ENCODE measurements at places on chromosomes 6 and 20.

DNA sequence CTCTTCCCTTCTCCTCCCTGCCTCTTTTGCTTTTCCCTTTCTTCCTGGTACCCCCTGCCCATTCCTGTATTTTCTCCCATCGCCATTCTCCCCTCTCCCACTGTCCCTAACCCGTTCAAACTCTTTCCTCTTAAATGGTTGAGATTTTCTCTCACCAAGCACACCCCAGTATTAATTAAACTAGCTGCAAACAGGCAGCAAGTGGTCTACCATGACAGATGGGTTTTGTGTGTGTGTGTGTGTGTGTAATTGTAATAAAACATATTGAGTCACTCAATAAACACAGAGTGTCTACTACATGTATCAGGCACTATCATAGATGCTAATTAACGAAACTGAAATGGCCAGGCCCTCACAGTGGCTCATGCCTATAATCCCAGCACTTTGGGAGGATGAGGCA is 6.7 kb downstream of the RAET1E start:
- DNase-seq: no peak

GRCh38 chr6:54307439-54307910 is 766 bp upstream of the TINAG start:
- DNase-seq: no peak

GRCh38 chr6:84897988-84898594 is 133.7 kb upstream of the TBX18 start:
- no peak for DNase-seq

GRCh38 chr6:24089736-24090135 is 36.3 kb upstream of the NRSN1 start:
- DNase-seq: no peak

DNA sequence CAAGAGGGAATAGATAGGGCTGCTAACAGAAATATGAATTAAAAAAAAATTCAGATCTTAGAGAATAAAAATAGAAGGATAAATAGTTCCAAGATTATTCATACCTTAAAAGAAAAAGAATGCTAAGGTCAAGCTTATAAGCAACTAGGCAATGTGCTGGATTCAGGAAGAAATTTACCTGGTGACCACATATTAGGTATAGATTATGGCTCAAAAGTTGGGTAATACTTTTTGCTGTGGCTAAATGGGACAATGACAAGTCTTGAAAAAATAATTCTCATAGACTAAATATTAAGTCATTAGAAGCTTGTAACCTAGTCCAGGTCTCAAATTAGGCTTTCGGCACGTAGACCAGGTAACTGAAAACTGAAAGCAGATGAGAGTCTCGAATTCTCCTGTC is 17.2 kb downstream of the MAP3K5 start:
- DNase-seq: no peak

- no peak for DNase-seq
These were observed 31.1 kb upstream of the DLGAP4 start for GRCh38 chr20:36275011-36275410.

DNA sequence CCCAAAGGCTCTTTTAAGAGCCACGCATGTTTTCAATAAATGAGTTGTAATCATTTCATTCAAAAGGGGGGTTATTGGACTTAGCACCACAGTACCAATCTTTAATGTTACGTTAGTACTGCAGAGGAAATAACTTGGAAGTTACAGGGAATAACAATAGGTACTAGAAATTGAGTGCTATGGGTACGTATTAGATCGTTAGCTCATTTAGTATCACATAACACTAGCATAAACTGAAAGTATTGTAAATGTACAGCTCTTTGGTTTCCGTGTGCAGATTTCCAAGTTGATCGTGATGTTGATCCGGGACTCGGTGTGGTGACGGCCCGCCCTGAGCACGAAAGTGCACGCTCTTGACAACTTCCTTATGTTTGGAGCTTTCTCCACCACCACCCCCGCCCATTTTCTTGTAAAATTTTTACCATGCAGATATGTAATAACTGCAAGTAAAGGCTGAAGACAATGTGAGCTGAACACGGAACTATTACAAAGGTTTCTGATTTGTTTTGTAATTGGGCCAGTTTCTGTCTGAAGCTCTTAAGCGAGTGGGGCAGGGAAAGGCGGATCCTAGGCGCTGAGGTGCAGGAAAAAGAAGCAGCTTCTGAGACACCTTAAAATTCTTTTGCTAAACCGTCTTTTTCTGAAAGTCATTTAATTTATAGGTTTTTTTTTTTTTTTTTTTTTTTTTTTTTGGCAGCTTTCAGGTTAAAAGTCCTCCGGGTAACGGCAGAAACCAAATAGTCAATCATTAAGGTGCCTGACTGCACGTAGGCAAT is 71.5 kb downstream of the HFE start:
- peak; percentile 78 for DNase-seq

DNA sequence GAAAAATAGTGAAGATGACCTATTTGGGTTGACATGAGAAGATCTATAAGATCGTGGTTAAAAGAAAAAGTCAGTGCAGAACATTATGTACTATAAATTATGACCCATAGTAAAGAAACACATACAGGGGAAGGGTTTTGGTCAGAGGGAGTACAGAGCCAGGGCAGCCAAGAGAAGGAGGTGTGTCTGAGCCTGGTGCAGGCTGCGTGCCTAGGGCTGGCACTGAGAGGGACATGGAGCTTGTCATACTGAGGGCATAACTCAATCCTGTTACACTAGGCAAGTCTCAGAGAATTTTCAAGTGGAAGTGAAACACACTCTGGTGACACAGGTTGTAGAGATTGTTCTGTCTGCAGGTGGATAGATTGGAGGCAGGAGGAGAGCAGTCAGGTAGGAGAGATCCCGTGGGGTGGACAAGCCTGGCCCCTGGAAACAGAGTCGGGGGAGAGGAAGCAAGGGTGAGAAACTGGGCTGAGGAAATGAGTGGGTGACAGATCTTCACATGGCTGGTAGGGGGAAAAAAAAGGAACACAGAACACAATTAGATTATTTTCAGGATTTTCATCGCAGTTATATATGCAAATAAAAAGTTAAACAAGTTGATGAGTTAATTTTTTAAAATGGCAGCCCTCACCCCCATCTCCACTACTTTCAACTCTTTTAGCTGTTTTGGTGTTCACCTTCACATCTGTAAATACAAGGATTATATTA is 18.5 kb upstream of the RNF39 start:
- DNase-seq: no peak

GRCh38 chr6:165745492-165745891 is 82.5 kb upstream of the PDE10A start:
- no peak for DNase-seq

DNA sequence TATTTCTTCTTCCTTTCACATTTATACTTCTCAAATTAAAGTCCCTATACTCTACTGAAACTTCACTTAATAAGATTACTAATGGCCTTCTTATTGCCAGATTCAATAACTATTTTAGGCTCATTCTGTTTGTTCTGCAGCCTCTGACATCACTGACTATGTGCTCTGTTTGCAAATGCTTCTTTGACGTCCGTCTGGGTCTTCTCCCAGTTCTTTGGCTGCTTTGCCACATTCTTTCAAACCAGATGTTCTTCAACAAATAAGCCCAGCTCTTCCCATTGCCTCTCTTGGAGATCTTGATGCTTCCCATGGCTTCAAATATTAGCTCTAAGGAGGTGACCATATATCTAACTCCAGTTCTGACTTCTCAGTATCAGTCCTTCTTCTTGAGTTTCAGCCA is 117.4 kb downstream of the BTBD9 start:
- no peak for DNase-seq

- DNase-seq: no peak
These were observed 467.4 kb upstream of the PLCB4 start for GRCh38 chr20:8601542-8601912.

DNA sequence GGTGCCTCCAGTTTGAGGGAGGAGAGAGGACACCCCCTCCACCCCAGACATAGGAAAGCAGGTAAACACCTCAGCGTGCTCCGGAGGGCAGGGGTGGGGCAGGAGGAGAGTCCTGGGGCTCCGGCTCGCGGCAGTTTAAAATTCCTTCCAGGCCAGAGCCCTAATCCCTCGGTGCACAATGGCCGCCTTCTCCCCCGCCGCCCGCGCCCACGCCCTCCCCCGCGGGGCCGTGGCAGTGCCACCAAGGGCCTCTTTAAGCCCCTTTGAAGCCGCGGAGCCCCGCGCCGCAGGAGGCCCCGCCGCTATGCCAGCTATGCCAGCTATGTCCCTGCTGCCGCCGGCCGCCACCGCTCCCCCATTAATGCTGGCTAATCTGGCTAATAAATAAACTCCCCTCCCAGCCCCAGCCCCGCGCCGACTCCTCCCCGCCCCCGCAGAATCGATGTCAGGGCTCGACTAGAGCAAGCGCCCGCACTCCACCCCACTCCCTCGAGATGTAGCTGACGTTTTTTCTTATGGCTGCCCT is 125.1 kb downstream of the MRPL14 start:
- no peak for DNase-seq

- DNase-seq: peak; percentile 67
These were observed 565.2 kb upstream of the MARCKS start for GRCh38 chr6:113291751-113292445.

- DNase-seq: no peak
These were observed 436.7 kb downstream of the MEI4 start for GRCh38 chr6:78089531-78089930.

- DNase-seq: no peak
These were observed 528.9 kb downstream of the EPM2A start for GRCh38 chr6:145206247-145206907.

GRCh38 chr6:125041740-125042459 is 79.7 kb downstream of the RNF217 start:
- DNase-seq: no peak

GRCh38 chr6:161684731-161685475 is 411.0 kb upstream of the AGPAT4 start:
- no peak for DNase-seq

DNA sequence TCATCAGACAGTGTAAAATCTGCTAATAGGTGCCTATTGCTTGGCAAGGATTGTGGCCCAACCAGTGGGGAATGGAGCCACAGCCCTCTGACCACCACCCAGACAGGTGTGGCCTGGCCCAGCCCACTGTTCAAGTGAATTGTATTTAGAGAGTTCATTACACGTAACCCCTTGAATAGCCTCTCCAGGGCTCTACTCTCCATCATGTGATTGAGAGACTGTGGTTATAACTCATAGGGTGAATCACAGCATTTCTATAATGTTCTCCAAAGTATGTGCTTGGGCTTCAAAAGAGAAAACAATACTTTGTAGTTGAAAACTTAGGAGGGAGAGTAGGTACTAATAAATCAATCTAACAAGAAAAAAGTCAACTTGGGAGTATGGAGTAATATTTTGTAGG is 38.4 kb downstream of the ALDH8A1 start:
- DNase-seq: no peak

DNA sequence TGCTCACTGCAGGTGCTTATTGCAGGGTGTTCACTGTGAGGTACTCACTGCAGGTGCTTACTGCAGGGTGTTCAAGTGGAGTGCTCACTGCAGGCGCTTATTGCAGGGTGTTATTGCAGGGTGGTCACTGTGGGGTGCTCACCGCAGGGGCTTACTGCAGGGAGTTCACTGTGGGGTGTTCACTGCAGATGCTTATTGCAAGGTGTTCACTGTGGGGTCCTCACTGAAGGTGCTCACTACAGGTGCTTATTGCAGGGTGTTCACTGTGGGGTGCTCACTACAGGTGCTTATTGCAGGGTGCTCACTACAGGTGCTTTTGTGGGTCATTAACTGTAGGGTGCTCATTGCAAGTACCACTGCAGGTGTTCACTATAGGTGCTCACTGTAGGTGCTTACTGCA is 20.2 kb downstream of the APMAP start:
- DNase-seq: peak; percentile 27

- no peak for DNase-seq
These were observed 85.9 kb upstream of the PRND start for GRCh38 chr20:4635781-4636180.

DNA sequence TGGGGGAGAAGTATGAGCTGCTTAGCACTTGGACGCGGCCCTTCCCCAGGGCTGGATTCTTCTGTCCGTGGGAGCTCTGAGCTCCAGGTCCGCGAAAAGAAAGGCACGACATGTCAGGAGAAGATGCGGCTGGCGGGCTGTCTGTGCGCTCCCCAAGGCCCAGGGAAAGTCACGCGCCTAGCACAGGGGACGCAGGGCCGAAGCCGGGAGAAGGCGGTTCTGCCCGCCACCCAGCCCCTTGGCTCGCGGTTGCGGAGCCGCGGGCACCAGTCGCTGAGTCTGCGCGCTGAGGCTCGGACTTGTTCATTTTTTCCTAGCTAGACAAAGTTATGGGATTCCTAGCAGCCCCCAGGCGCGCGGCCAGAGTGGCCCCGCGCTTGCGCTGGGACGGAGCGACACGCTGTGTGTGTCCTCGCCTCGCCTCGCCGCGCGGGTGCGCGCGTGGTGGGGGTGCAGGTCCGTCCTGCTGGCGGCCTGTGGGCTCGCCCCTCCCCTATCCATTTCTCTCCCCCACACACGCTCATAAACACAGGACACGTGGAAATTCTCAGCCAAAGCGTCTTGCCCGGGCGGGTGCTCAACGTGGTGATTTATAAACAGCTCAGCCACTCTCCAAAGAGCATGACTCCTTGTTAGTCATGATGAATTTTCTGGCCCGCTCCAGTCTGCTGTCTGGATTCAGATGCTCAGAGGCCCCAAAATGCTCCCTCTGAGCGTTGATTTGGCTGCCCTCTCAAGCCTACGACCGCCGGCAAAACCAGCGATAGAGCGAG is 1.9 kb upstream of the POU3F2 start:
- no peak for DNase-seq

- DNase-seq: no peak
These were observed 14.2 kb upstream of the ZNFX1 start for GRCh38 chr20:49292010-49292409.

- DNase-seq: no peak
These were observed 243.2 kb downstream of the ARID1B start for GRCh38 chr6:157020398-157020797.

- DNase-seq: no peak
These were observed at the start of gene WFDC13 for GRCh38 chr20:45701873-45702272. TSS of gene WFDC13 (plus strand) at chr20:45702038. CDS start at chr20:45702124, 86 bp downstream.

DNA sequence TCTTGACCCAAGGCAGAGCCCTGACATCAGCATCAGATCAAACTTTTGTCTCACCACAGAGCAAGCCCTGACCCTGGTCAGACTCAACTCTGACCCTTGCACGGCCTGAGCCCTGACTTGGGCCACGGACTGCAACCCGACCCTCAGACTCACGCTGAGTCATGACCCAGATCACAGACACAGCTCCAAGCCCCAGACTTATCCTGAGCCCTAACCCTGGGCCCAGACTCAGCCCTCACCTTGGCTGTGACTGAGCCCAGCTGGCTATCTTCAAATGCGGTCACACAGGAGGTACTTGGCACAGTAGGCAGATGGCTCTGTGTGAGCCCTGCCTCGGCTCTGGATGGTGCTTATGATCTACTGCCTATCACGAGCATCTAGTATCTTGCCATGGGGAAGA is 602.3 kb downstream of the PTPRT start:
- no peak for DNase-seq

- DNase-seq: no peak
These were observed 71.0 kb upstream of the RALGAPA2 start for GRCh38 chr20:20783450-20783849.

GRCh38 chr6:37882724-37883413 is 63.3 kb downstream of the ZFAND3 start:
- no peak for DNase-seq
